ENCODE measurements at places on chromosomes 3 and 15. TPM values are rescaled to one million over a fixed set of nuclear protein-coding genes. Genes with fewer than 3 reads are reported as not detected.

Gene TICRR
- 0.32 TPM for total RNA-seq

Gene GP5
- total RNA-seq = under 0.01 TPM

Gene MYO9A
- 53.4 TPM for total RNA-seq

Gene GOLGA8K
- total RNA-seq = 0.16 TPM

Gene HDC
- not detected for total RNA-seq

Gene GHSR
- not detected for total RNA-seq

Gene CDCP1
- total RNA-seq = 5.5 TPM

Gene POPDC2
- 0.26 TPM for total RNA-seq

Gene ECT2
- 11.2 TPM for total RNA-seq

Gene CCK
- 43.5 TPM for total RNA-seq

Gene HCN4
- not detected for total RNA-seq

Gene SPSB4
- total RNA-seq = not detected

Gene TARS3
- 11.4 TPM for total RNA-seq

Gene PLSCR1
- 74.6 TPM for total RNA-seq

Gene COL6A5
- not detected for total RNA-seq

Gene CPNE4
- total RNA-seq = not detected

Gene CHAC1
- total RNA-seq = 4.4 TPM

Gene TAGLN3
- 4.4 TPM for total RNA-seq

Gene RAB11A
- total RNA-seq = 70.1 TPM
